Suppressor macrophage treated with lipopolysaccharide for 1 hour (primary cell): ENCODE measurements at places on chromosomes 1 and 21.

GRCh38 chr1:53196017-53196484 is 573 bp upstream of the CPT2 start:
- no peak for DNase-seq

DNA sequence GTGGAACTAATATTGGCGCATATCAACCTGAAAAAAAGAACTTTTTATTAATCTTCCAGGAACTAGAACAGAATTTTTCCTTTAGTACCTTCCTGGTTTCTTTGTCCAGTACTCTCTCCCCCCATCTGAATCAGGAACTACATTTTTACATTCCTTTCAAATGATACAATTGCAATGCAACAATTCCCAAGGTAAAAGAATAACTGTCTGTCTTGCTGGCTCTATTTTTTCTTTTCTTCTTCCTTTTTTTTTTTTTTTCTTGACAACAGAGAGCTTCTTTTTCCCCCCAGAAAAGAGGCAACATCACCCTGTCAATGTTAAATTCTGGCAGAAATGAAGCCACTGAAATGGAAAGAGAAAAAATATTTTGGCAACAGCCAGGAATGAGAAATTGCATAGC is 4.5 kb upstream of the CD101 start:
- no peak for DNase-seq

DNA sequence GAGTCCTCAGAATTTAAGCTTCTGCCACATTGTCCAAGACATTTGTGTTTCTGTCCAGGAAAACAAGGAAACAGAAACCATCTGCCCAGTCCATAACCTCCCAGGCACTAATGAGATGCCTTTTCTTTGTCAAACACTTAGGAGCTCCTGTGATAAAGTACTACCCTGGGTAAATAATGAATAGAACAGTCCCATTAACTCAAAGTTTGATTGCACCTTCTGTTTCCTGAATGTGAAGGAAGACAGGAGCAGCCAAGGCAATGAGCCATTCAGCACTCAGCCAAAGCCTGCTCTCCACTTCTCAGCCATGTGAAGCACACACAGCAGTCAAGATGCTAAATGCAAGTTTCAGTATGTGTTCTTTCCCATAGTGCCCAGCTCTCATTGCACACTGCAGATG is 199.8 kb downstream of the SEC16B start:
- DNase-seq: no peak

DNA sequence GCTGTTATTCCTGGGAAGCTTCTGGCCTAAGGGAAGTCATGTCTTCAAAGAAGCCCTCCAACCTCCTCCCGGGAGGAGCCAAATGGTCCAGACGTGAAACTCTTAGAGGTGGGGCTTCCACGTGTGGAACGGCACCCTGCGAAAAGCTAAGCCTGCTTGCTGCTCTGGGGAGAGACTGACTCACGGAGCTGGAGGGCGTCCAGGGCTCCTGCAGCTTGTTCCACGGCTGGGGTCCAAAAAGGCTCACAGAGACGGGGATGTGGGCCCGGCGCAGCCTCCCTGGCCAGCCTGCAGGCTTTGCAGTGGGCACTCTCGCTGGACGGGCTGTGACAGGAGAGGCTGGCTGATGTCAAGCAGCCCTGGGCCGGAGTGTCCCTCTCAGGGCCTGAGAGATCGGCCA is 105.1 kb downstream of the COLGALT2 start:
- no peak for DNase-seq

- no peak for DNase-seq
Observed at GRCh38 chr1:211842518-211842917, 12.0 kb upstream of the LPGAT1 start.

DNA sequence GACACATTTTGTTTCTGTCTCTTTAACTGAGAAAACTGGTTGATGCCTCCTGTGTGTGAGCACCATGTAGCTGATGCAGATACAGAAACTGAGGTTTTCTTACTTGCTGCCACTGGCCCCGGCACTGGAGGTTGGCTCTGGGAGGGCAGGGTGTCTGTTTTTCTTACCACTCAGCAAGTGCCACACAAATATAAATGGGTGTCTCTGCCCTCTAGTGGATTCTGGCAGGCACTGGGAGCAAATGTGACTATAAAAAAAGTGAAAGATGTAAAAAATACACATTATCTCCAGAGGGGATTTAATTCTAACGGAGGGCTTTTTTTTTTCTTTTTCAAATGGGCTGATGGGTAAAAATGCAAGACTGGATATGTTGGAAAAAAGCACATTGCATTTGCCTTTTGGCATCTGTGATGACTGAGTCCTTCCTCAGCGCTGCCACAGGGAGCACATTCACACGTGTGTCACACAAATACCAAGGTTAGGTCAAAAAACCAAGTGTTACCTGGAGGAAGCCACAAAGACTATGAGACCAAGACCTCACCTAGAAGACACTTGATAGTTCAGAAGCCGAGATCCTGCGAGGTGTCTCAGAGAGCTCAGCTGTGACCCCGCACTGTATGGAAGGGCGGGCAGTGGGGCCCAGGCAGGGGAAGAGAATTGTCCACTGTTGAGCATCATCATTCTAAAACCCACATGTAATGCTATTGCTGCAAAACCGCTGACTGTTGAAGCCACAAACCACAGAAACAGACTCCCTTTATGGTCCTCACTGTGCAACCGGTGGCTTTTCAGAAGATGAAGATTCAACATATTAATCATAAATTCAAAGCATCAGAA is 18.9 kb downstream of the PGBD2 start:
- DNase-seq: peak; percentile 62

- no peak for DNase-seq
Observed at GRCh38 chr1:5150191-5150590, 495.8 kb downstream of the AJAP1 start.

DNA sequence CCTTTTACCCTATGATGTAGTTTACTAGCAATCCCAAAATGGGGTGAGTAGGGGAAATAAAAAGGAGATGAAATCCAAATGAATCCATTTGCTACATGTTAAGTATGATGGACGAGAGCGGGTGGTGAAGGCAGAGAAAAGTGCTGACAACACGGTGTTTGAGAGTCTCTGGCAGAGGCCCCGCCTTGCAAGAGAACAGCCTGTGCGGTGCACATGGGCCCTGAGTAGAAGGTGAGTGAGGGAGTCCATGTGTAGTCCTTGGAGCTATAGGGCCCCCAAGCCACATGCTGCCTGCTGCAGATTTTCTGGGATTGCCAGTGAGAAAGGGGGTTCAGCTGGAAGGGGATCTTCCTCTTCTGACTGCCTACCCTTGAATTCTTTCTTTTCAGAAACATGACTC is 177.1 kb downstream of the TNR start:
- DNase-seq: no peak

DNA sequence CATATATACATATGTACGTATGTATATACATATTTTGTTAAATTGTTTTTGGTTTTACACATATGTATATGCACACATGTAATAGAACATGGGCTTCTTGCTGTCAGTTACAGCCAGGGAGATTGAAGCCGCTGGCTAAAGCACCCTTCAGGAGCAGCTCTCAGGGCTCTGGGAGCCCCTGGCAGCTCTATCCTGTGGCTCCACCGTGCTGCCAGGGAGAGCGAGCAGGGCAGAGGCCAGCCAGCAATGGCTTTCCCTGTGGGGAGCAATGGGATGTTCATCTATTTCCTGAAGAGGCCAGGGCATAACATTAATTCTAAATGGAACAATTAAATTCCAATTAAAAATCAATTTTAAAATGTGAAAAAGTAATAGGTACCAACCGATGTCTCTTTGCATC is 102.9 kb downstream of the PSMG1 start:
- no peak for DNase-seq

DNA sequence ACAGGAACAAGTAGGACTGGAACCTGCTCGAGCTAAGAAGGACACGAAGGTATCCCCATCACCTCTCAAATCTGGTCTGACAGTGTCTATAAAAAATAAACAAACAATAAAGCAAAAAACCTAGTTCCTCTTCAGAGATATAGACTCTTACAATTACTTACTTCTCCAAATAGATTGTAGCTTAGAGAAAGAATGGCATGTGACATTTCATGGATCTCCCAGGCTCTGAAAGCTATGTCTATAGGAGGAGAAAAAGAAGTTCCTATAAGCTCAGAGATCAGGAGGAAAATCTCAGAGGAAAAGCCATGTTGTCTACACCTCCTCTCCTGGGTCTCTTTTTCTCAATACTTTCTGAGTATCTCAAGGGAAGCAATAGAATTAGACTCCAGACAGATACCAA is 12.3 kb upstream of the OR10J5 start:
- DNase-seq: peak; percentile 45

DNA sequence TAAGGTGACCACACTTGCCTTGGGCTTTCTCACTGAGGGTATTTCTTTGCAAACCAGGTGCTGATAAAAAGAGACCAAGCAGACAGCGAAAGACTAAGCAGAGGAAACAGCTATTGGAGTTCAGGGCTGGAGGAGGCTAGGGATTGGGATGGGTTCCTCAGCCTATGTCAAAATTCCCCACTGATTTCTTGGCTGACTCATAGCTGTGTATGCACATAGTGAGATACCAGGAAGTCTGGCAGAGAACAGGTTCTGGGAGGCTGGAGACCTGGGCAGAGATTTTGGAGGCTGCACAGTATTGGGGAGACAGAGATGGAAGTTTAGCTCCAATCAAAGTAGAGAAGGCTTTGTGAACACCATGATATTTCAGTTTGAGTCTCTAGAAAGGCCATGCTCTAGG is 25.3 kb downstream of the YARS1 start:
- DNase-seq: no peak

DNA sequence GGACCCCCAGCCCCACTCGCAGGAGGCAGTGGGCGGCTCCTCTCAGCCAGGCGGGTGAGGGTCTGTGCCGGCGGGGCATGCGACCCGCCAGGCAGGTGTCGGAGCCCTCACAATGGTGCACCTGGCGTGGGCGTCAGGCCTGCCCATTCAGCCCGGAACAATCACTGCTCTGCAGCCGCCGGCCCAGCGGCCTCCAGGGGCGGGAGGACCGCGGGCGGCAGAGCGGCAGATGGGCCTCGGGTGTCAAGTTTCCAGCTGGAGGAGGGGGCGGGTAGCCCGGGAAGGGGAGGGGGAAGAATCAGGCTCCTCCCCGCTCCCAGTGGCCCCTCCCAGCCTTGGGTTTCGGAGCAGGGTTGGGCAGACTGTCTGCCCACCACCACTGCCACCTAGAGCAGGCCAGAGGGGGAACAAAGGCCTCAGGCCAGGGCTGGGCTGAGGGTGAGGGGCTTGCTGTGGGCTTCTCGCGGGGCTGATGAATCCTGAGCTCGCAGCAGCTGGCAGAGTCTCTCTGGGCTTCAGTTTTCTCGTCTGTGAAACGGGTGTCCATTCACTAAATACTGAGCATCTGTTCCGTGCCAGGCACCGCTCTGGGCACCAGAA is 39.5 kb upstream of the CASZ1 start:
- DNase-seq: no peak

DNA sequence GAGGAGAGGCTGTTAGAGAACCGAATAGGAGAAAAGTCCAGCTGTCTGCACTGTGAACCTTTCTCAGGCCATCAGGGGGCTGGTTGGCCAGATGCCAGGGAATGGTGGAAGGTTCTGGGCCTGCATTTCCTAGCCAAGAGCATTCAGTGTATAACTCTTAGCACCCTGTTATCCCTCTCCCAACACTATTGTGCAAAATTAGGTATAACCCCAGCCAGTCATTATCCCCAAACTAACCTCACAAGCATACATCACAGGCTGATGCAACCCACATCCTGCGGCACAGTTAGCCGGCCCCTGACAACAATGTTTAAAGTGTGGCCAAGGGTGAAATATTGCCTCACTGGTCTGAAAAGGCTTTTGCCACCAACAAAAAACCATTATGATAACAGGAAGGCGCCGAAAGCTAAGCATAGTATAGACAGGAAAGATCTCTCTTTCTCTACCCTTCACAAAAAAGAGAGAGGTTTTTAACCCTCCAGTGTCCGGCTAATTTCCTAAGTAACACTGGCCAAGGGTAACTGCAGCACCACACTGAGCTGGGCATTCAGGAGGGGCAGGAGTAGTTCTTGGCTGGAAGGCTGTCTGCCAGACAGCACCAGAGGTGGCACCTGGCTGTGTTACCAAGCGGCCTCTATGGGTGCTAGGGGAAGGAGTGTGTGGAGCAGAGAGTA is 77.3 kb upstream of the BCAR3 start:
- DNase-seq: peak; percentile 73

DNA sequence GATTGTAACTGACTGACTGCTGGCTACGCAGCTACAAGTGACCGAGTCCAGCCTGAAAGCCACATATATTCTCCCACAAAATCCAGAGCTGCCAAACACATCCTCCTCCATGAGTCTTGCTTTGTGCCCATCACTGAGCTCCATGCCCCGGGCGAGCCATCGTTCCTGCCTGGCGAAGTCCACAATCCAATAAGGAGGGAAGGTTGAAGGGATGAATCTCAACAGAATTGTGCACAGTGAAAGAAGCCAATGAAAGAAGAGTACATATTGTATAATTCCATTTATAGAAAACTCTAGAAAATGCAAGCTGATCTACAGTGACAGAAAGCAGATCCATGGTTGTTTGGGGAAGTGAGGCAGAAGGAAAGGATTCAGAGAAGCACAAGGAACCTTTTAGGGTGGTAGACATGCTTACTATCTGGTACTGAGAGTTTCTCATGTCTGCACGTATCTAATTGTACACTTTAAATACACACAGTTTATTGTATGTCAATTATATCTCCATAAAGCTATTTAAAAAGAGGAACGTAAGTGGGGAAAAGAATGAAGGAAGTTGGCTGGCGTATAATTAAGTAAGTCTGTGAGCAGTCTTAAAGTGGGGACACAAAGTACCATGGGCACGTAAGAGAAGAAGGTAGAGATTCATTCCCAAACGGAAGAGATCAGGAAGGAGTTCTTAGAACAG is 115.9 kb upstream of the JUN start:
- no peak for DNase-seq

DNA sequence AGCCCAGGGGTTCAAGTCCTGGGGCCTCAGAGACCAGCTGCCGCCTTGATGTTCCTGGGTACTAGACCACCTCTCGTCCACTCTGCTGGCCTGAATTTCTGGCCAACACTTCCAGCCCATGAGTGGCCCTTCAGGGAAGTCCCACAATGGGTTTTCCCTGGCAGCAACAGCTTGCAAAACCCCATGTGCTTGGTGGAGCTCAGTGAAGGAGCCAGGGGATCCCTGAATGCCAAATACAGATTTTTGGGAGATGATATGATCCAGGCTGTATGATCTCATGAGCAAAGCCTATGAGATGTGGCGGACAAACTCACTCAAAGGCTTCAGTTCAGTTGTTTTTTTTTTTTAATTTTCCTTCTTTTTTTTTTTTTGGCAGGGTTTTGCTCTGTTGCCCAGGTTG is 9.6 kb upstream of the RASSF5 start:
- DNase-seq: peak; percentile 80

DNA sequence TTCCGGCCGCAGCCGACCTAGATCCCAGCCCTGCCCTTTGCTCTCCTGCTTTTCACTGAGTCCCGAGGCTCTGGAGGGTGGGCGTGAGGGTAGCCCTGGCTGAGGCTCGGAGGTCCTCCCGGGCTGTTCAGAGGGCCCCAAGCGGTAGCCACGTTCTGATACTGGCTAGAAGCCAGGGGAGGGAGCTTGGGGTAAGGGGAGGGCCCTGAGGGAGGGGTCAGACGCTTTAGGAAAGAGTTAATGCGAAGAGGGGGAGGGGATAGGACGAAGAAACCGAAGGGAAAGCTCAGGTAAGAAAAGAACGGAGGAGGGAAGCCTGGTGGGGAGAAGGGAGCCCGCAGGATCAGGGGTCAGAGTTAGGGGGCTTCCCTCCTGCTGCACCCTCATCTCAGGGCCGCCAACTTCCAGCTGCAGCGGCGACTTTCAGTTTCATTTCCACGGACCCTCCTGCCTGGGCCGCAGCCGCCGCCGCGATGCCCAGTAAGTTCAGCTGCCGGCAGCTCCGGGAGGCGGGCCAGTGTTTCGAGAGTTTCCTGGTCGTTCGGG is at the start of gene MOV10:
TSS of gene MOV10 (plus strand) at position 220 of the 546 bp plus-strand sequence. CDS start at position 474, 254 bp downstream.
- peak; percentile 77 for DNase-seq

- DNase-seq: no peak
Observed at GRCh38 chr21:20728691-20729090, 269.5 kb upstream of the NCAM2 start.
